ENCODE measurements at places on chromosomes 11 and 22. TPM values are rescaled to one million over a fixed set of nuclear protein-coding genes. Genes with fewer than 3 reads are reported as not detected.

NPTXR gene
- 2.4 TPM for total RNA-seq

GTSE1 gene
- 0.66 TPM for total RNA-seq

CNGA4 gene
- total RNA-seq, result not detected

TNNT3 gene
- total RNA-seq, result not detected

Measured in placental pericyte (primary cell).